ENCODE measurements at places on chromosomes 3 and 15.

DNA sequence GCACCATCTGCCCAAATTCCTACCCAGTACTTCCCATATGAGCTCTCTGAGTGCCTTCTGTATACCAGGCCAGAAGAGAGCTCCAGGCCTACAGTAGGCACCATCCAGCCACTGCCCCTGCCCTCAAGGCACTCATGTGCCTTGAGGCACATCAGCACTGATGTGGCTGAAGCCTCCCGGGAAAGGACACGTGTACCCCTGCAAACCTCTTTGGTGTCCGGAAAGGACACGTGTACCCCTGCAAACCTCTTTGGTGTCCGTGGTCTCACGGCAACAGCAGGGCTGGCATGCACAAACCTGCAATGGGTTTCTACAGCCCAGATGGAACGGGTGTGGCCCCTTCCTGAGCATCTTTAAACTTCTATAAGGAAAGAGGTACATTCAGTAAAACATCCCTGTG lies 209.4 kb upstream of the IGF1R start:
- DNase-seq = no peak

GRCh38 chr3:159620873-159621272 lies 367.8 kb upstream of the IL12A start:
- DNase-seq = no peak

GRCh38 chr15:81294516-81294880 lies 29.4 kb downstream of the STARD5 start:
- no peak for DNase-seq

GRCh38 chr3:117165176-117165575 lies 455.6 kb downstream of the TUSC7 start:
- DNase-seq = no peak

DNA sequence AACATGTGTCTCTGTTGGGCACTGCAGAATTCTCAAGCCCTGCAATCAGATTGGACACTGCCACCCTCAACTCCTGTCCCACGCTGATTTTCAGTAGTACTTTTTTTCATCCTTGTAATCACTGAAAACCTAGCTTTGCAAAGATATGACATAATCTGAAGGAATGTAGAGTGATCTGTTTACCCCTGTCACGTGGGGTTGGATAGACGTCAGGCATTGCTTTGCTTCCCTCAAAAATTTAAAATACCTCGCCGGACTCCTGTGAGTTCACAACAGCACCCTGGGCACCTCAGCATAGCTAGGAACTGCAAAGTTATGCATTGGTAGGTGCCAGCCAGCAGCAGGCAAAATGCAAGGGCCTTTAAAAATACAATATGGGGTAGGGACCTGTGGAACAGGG lies 71.1 kb upstream of the OXTR start:
- no peak for DNase-seq

- no peak for DNase-seq
Observed at GRCh38 chr15:90419738-90420406, 31.8 kb downstream of the IQGAP1 start.

DNA sequence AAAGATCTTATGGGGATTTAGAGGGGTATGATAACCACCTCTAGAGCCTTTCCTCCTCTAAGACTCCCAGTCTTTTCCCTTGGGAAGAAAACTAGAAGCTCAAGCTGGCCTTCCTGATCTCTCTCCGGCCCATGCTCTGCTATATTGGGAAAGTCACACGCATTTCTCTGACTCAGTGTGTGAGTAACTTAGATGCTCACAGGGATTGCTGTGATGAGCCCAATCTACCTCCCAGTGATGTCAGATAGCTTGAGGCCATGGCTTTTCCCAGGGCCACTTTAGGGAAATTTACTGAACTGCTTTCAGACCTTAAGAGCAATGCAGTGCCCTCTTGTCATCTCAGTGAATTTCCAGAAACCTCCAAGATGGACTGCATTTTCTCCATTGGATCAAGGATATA lies 8.6 kb upstream of the ST8SIA2 start:
- DNase-seq = no peak

GRCh38 chr15:39365161-39365560 lies 215.7 kb upstream of the THBS1 start:
- no peak for DNase-seq

- DNase-seq = no peak
Observed at GRCh38 chr3:25594007-25594502, 70.7 kb downstream of the TOP2B start.

DNA sequence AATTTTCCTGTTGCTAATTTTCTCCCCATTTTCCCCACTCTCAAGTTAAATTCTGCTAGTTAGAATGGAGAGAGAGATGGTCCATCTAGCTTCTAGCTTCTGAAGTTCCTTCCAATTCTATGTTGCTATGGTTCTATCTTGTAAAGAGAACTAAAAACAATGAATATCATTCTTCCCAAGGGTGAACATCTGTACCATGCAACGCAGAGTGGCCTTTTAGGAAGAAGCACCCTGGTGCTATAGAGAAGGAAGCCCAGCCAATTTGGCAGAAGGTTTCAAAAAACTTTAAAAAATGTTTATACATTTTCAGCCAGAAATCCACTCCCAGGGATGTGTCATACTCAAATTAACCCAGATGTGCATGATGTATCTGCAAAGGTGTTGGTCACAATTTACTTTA lies 149.1 kb downstream of the SEMA6D start:
- DNase-seq = no peak

DNA sequence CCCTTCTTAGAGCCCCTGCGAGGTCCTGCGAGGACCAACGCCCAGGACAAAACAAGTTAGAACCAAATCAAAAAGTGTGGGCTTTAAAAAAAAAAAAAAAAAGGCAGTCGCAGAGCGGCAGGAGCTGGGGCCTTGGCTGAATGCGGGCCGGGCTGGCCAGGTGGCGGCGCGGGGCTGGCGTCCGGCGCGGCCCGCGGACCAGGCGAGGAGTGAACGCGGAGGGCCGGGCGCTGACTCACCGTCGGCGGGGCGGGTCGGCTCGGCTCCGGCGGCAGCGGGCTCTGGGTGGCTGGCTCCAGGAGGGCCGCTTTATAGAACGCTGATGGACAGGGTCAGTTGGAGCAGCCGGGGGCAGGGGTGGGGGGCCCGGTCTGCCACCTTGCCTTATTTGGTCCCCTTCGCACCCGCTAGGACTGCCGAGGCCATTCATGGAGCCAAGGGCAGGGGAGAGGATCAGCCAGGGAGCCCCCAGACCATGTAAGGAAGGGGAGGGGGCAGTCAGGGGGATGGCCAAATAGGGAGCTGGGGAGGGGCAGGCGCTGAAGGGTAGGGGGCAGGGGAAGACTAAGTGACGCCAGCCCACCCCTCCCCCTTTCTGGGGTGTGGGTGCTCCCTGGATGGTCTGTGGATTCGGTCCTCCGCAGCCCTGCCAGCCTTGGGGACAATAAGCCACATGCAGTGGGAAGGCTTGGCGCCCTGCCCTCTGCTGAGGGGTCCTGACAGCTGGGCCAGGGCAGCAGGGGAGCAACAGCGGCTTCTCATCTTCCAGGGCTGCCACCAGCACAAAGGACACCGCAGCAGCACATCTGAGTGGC lies at the start of gene ACTC1:
ACTC1 (minus strand) TSS at position 283 of the 815 bp plus-strand sequence. CDS start 741 bp downstream, outside the sequence.
- no peak for DNase-seq

GRCh38 chr3:73813291-73813690 lies 188.6 kb upstream of the PDZRN3 start:
- no peak for DNase-seq

DNA sequence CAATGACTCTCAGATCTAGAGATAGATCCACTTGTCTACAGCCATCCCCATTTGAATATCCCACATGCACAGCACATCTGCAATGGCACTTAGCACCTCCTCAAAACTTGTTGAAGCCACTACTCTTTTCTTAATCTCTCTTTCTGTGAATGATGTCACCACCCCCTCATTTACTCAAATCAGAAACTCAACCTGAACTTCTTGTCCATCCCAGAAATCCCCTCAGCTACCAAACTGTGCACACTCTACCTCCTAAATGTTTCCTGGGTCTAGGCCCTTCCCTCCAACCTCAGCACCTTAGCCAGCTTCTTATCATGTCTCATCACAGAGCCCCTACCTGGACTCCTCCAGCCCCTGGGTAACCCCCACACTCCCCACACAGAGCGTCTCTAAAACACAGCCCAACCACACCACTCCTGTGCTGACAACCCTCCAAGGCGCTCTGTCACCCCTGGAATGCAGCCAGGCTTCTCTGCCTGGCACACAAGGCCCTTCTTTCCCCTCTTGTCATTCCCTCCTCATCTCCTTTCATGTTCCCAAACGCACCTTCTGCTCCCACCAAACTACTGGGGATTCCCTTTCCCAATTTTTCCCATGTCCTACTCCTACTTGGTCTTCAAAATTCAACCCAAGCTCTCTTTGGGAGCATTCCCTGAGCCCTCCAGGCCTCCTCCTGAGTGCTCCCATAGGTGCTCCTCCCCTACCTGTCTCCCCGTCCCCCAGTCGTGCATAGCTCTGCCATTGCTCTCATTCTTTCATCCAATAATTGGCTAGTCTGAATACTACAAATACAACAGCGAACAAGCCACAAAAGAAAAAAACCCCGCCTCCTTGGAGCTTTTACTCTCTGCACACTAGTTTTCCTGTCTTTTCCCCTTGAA lies 39.8 kb upstream of the ZBTB38 start:
- DNase-seq = no peak

DNA sequence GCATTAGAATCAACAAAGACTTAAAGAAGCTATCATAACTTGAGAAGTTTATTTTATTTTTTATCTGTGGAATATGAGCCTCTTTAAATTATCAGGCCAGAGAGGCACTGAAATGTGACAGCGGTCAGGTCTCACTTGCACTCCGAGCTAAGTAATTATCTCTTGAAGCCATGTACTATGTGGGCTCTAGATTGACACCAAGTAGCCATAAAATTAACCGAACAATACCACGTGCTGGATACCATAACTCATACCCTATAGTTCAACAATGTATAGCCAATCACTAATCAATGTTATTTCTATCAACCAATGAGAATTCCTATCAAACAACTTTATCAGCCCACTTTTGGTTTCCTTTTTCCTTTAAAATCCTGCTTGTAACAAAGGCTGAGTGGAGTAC lies 299.3 kb downstream of the TBC1D5 start:
- no peak for DNase-seq

- peak; percentile 32 for DNase-seq
Observed at GRCh38 chr15:31304751-31305365, 21.8 kb upstream of the KLF13 start.

GRCh38 chr3:183789826-183790225 lies 35.6 kb downstream of the MAP6D1 start:
- no peak for DNase-seq

DNA sequence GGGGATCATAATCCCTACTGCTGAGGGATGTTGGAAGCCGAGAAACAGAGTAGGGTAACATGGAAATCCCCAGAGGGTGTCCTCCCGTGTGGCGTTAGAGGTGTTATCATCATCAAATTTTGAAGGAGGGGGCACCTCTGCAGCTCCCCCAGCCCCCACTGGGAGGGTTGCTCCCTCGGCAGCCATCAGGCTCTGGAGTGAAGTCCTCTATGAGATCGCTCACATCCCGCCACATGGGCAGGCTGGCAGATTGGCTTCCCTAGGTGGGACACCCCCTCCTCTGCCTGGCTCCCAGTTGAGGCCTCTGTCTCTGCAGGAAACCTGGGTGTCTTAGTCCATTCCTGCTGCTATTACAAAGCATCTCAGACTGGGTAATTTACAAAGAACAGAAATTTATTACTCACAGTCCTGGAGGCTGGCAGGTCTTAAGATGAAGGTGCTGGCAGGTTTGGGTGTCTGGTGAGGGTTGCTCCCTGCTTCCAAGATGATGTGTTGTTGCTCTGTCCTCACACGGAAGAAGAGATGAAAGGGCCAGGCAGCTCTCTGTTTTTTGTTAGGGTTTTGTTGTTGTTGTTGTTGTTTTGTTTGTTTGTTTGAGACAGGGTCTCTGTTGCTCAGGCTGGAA lies 120.5 kb downstream of the NUP210 start:
- DNase-seq = no peak

GRCh38 chr3:41117398-41117870 lies 81.9 kb upstream of the CTNNB1 start:
- DNase-seq = no peak

GRCh38 chr3:170180079-170180907 lies 1.2 kb downstream of the PHC3 start:
- no peak for DNase-seq

DNA sequence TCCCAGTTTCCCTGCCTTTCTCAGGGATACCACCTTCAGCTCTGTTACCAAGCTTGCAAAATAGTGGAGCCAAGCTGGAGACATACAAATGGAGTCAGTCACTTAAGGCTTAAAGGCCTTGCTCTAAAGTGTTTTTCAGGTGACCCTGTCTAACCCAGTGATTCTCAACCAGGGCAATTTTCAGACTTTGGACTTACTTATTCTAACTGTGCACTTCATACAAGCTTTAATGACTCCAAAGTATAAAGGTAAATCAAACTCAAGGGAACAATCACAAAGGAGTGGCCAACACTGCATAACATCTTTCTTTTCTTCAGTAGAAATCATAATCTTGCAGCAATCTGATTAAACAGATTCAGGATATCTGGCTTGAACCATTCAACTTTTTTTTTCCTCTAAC lies 9.4 kb downstream of the ANO10 start:
- DNase-seq = no peak

GRCh38 chr3:82610236-82610635 lies 848.8 kb upstream of the GBE1 start:
- no peak for DNase-seq

GRCh38 chr15:95887666-95888390 lies 442.7 kb upstream of the NR2F2 start:
- DNase-seq = no peak

DNA sequence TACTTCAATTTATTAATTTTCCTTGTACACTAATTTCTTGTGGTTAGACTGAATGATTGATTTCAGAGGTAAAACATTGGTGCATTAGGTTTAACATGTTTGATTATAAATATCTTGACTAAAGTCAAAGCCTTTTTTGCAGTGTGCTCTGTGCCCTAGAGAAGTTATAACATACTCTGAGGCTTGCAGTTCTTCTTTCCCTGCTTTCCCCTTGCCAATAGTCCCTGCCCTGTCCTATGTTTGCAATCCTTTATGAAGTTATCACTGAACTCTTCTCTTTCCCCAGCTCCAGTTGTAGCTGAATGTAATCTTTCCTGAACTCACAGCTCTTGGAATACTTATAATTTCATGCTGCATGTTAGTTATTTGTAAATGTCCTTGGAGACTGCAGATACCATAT lies 35.6 kb downstream of the USP3 start:
- no peak for DNase-seq

GRCh38 chr3:197577366-197578074 lies 21.8 kb upstream of the BDH1 start:
- no peak for DNase-seq

GRCh38 chr3:194931347-194931746 lies 245.7 kb downstream of the FAM43A start:
- no peak for DNase-seq

- DNase-seq = no peak
Observed at GRCh38 chr3:131669600-131669999, 166.8 kb upstream of the MRPL3 start.

All from NCI-H1436 treated with DMSO at 0.1 percent for 48 hours (cell line).